ENCODE measurements at places on chromosomes 3 and 15. TPM values are rescaled to one million over a fixed set of nuclear protein-coding genes. Genes with fewer than 3 reads are reported as not detected.

DNA sequence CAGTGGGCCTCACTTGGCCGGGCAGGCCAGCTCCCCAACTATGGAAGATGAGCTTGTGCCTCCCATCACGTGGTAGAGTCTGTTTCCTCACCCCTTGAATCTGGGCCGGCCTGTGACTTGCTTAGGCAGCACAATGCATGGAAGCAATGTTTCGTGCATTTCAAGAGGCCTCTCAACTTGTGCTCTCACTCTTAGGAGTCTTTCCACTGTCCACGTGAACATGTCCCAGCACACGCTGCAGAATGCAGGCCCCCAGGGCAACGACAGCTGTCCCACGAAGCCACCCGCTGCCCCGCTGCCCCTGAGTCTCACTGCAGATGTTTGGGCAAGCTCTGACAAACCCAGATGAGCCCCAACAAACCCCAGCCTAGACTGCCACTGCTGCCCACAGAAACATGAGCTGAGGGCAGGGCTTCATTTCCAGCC is 27.2 kb upstream of the SLC41A3 start:
- peak; percentile 38 for DNase-seq

DNA sequence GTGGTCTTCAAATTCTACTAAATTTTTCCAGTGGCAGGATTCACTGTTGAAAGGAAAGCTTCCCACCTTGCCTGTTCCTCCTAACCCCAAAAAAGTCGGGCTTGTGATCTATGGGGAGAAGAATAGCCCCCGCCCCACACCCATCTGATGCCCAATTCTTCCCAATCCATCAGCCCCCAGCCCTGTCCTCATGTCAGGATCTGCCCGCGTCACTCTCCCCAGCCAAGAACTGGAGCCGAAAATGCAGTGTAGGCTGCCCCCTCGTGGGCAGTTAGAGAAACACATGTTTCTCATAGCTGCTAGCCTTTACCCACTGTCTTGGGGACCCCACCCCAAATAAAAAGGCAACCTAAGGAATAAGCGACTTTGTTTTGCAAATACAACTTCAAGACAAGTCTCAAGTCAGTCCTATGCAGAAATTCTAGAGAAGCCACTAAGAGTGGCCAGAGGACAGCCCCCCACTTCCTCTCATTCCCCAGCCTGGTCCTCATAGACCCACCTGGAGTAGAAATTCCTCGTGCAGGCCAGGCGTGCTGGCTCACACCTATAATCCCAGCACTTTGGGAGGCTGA is 13.0 kb upstream of the CSK start:
- peak; percentile 81 for DNase-seq

- no peak for DNase-seq
These were observed 140.4 kb upstream of the ATP2B2 start for GRCh38 chr3:10645800-10646199.

DNA sequence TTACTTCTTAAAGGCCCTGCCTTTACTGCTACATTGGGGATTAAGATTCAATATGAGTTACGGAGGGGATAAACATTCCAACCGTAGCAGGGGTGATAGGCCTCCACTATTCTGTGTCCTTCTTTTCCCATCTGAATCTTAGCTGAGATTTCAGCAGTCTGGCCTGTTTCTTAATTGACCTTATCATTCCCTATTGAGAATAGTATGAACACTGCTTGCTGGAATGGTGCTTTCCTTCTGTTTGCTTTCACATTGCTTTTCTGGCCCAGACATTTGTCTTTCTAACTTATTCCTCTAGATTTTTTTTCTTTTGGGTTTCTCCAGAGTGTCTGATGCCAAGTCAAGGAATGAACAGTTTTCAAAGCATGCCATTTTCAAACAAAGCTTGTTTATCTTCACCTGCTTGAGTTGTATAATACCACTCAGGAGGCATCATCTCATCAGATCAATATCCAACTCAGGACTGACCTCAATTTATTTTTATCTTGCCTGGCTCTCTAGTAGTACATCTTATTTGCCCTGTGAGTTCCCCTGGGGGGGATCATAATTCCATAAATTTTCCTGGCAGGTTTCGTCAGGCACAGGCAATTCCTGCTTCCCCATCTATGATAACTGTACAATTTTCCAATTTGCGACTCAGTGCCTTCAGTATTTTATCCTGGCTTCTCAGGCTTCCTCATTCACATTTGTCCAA is 161.1 kb upstream of the STT3B start:
- DNase-seq: no peak

- no peak for DNase-seq
These were observed 101.1 kb downstream of the RYR3 start for GRCh38 chr15:33411596-33412540.

GRCh38 chr15:73328981-73329380 is 39.8 kb downstream of the HCN4 start:
- no peak for DNase-seq

- no peak for DNase-seq
These were observed 303.4 kb downstream of the ZNF621 start for GRCh38 chr3:40827942-40828688.

Gene TM4SF1
- 24.7 TPM for total RNA-seq

Gene GUCA1C
- total RNA-seq: not detected

DNA sequence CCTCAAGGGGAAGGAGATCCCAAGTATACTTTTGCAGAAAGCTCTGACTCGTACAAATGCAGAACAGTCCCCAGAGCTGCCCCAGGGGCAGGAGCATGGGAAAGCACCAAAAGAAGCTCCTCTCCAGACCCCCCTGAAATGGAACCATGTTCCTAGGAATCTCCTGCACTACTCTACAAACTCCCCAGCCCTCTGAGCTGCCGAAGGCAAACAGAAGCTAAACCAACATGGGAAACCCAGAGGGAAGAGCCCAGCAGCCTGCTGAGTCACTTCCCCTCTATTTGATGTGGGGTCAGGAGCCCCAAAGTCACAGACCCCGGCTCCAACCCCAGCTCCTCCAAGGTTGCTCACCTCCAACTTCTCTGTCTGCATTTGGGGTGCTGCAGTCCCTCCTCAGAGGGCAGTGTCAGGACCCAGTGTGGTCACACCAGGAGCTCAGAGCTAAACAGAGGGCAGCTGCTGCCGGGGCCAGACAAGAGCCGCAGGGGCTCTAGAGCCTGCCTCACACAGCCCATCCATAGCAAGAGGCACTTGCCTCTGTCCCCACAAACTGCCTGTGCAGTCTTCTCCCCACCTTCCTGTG is 3.8 kb upstream of the PLXNA1 start:
- DNase-seq: no peak

- no peak for DNase-seq
These were observed 9.9 kb downstream of the RAP2B start for GRCh38 chr3:153171918-153172317.

- DNase-seq: peak; percentile 55
These were observed 69.2 kb downstream of the GOLGA8B start for GRCh38 chr15:34514251-34514670.

DNA sequence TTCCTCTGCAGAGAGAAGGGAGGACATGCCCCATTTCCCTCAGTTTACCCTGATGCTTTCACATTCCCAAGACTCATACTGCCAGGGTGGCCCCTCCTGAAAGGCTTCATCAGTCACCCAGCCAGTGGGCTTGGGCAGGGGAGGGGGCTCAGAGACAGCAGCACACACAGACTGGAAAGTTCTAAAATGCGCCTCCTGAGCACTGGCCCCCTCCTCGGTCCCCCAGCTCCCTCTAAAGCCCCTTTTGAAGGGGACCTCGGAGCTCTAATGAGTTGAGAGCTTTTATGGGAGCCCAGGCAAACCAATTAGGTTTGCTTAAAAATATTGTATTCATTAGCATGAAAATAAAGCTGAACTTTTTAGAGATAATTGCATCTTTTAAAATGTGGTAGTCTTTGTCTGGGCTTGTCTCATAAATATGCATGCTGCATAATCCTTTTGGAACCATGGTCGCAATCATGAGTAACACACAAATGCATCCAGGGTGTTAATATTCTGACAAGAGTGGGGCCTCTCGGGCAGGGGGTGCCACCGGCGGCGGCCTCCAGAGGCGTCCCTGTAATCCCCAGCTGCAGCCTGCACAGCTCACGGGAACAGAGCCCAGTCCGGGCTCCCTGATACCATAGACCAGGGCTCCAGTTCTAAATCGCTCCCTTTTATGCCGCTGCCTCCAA is 78.5 kb downstream of the RPLP1 start:
- no peak for DNase-seq

GRCh38 chr3:150079029-150079739 is 108.5 kb upstream of the PFN2 start:
- DNase-seq: no peak

Gene CCDC71
- total RNA-seq: 37.1 TPM

DNA sequence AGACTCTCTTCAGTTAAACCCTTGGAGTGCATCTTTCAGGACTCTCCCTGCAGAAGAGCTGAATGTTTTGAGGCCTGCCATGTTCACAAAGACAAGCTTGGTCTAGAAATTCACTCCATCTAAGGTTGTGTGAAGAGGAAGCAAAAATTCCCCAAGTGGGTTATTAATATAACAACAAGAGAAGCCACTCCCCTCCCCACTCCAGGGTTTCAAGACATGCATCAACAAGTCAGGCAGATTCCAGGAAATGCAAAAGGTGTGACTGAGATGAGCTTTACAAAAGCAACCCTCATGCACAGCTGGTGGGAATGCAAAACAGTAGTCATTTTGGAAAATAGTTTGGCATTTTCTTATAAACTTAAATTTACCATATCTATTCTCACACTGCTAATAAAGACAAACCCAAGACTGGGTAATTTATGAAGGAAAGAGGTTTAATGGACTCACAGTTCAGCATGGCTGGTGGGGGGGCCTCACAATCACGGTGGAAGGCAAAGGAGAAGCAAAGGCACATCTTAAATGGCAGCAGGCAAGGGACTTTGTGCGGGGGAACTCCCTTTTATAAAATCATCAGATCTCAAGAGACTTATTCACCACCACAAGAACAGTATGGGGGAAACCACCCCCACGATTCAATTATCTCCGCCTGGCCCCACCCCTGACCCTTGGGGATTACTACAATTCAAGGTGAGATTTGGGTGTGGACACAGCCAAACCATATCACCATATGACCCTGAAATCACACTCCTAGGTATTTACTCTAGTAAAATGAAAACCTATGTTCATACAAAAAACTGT is 31.3 kb downstream of the TARS3 start:
- DNase-seq: no peak

- no peak for DNase-seq
These were observed 16.1 kb upstream of the DUSP7 start for GRCh38 chr3:52072471-52072870.

Gene RUBCN
- 113 TPM for total RNA-seq

Gene GLCE
- 50.7 TPM for total RNA-seq

- no peak for DNase-seq
These were observed 304.6 kb downstream of the RPLP1 start for GRCh38 chr15:69757186-69757585.

Gene ARPP21
- not detected for total RNA-seq

GRCh38 chr3:141064255-141064926 is 13.2 kb downstream of the SPSB4 start:
- no peak for DNase-seq

DNA sequence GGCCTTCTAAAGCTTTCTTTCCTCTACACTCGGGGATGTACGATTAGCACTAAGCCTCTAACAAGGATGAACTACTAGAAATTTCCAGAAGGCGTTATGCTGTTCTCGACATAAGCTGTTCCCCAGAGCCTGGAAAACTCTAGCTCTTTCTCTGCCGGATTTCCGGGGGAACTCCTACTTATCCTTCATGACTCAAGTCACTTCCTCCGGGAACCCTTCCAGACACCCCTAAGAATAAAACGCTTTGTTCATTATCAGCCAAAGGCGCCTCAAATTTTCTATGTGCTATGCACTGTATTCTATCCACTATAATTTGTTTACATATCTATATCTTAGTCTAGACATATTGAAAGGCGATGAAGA is 455 bp upstream of the SNAP23 start:
- no peak for DNase-seq

GRCh38 chr3:179108086-179108485 is 36.5 kb upstream of the ZMAT3 start:
- no peak for DNase-seq
